ENCODE measurements at places on chromosomes 1 and 21. TPM values are rescaled to one million over a fixed set of nuclear protein-coding genes. Genes with fewer than 3 reads are reported as not detected.

Gene APOBEC4
- not detected for total RNA-seq

DNA sequence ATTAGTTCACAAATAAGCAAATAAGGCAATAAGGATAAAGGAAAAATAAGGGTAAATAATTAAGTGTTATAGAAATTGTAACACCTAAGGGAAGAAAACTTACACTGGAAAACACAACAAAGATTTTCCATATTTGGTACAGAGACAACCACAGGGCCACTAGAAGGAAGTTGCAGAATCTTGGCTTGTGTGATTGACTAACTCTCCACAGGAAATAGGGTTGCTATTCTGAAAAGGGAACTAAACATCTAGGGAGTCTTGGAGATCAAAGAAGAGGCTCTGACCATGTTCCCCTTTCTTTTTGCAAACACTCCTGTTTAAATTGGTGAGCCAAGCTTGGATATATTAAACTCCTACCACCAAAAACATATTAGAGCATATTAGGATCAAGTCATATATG, 59.1 kb downstream of the APCS start:
- no peak for DNase-seq

- no peak for DNase-seq
These were observed 38.1 kb downstream of the B3GALT5 start for GRCh38 chr21:39650801-39651200.

DNA sequence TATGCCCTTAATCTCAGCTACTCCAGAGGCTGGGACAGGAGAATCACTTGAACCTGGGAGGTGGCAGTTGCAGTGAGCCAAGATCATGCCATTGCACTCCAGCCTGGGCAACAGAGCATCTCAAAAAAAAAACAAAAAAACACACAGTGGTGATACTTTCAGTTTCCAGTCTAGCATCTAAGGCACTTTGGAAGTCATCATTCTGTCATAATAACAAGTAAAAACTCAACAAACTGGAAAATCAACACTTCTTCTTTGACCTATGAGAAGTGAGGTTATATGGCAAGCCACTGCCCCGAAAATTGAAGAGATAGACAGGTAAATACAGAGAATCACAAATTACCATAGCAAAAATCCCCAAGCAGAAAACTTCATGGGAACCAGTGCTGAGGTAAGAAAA, 51.9 kb downstream of the IL12RB2 start:
- DNase-seq, result no peak

- no peak for DNase-seq
These were observed 365.4 kb downstream of the LRRIQ3 start for GRCh38 chr1:73832276-73833181.

Gene TFAP2E
- 0.25 TPM for total RNA-seq

Gene TDRD5
- total RNA-seq, result 0.24 TPM

GRCh38 chr1:214010197-214010573, 22.4 kb downstream of the PROX1 start:
- DNase-seq, result no peak

Gene SYPL2
- total RNA-seq, result 1.7 TPM

GRCh38 chr1:48761411-48761810, 15.3 kb downstream of the BEND5 start:
- no peak for DNase-seq

DNA sequence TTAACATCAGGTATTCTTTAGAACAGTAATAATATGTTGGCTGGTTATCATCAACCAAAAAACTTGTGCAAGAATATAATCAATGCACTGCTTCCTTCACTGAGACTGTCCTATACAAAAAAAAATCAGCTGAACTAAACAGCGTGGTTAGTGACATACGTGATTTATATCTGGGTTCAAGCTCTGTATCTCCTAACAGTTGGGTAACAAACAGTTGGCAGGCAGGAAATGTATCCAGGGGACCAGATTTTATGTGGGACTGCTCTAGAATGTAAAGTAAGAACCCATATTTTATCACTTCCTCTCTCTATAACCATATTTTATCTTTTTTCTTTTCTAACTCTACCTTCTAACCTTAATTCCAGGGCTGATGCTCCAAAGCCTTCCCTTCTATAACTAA, 8.0 kb downstream of the ACBD6 start:
- DNase-seq, result no peak

- DNase-seq, result no peak
These were observed 77.9 kb downstream of the NEK7 start for GRCh38 chr1:198234520-198235251.

Gene TGFB2
- 3.5 TPM for total RNA-seq

DNA sequence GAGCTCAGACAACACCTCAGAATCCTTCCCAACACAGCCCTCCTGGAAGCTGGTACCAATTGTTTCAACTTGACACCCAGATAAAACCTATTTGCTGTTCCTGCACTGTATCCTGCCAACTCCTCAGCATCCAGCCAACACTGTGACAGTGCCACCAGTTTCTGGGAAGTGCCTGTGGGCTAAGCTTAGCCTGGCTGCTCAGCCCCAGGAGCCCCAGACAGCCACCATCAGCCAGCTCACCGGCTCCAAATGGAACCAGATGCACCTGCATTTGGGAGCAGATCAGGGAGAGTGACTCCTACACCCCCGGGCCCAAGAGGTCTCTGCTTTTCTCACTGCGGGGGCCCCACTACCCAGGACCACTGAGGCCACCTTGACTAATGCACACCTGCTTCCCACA, 24.9 kb downstream of the KCNN3 start:
- DNase-seq, result no peak

DNA sequence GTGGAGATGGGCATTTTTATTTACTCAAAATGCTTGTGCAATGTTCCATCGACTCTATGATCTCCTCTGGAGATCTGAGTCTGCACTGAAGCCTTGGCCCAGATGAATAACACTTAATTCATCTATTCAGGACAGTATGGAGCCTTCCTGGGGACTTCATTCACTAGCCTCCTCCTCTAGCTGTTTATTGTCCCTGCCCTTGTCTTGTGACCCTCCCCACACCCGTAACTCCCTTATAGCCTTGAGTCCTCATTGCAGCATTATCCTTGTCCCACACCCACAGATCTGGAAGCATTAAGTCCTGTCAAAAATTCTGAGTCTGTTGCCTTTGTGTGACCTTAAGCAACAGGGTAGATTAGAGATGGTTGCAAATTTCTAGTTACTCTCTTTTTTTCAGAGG, 138.3 kb upstream of the LMO4 start:
- no peak for DNase-seq

DNA sequence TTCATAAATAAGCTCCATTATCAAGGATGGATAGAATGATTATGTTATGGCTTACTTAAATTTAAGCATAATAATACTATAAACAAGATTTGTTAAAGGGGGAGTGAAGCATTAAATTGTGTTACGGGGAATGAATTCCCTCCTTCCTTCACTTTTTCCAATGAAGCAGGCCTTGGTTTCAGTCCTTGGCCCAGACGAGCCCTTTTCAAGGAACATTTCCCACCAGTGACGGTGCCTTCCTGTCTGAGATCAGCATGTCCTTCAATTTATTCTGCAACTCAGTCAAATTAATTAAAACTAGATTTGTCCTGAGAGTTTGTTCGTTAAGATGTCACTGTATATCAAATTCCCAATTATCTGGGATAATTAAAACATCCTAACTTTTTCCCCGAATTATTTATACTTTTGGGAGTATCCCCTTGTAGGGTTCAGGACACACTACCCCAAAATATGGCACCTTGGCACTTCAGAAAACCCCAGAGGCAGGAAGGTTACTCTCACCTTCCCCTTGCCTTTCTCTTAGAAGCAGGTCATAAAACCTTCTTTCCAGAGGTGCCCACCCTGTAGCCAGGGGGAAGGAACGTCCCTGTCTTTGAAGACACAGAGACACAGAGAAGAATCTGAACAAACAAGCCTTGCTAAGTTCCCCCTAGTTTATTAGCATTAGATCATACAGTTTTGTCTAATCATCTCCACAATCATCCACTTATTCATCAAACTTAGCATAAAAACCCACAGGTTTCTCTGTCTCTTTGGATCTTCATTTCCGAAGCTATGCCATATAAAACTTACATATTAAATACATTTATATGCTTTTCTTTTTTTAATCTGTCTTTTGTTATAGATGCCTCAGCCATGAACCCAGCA, 86.2 kb upstream of the ARHGAP29 start:
- DNase-seq, result no peak

Gene TACSTD2
- 0.88 TPM for total RNA-seq

DNA sequence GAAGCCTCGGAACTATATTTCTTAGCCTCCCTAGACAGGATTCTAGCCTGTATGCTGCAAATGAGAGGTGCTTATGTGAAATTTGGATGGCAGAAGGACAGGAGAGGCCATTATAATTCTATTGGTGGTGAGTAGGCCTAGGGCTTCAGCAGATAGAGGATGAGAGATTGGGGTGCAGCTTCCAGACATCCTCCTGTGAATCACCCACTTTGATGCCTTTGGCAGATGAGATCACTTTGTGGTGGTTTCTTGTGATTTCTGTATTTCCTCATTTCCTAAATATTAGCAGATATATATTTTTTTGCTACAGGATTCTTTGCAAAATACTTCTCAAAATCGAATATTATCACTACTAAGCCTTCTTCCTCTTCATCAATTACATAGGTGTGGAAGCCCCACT, 37.3 kb downstream of the MFSD2A start:
- DNase-seq, result no peak

Gene KCNE1
- total RNA-seq, result 3.2 TPM

Measured in omental fat pad (tissue), 4 donors.